ENCODE measurements at places on chromosomes 12 and 14.

DNA sequence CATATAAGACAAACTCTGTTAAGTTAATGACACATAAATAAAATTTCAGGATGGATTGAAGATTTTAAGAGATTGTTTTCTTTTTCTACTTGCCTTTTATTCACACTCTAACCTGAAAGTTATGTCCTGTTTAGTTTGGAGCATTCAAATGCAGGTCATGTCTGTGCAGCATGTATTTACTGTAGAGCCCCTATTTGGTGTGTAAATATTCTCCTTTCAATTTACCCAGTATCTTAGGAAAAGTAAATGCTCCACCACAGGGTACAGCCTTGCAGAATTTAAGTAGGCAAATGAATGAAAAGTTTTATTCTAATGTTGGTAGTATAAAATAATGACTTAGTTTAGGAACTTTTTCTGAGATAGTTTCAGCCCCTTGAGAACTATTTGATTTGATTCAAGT is 6.2 kb upstream of the DCN start:
- DNase-seq, result no peak

GRCh38 chr14:60695327-60695726 is 28.8 kb downstream of the SIX4 start:
- no peak for DNase-seq

DNA sequence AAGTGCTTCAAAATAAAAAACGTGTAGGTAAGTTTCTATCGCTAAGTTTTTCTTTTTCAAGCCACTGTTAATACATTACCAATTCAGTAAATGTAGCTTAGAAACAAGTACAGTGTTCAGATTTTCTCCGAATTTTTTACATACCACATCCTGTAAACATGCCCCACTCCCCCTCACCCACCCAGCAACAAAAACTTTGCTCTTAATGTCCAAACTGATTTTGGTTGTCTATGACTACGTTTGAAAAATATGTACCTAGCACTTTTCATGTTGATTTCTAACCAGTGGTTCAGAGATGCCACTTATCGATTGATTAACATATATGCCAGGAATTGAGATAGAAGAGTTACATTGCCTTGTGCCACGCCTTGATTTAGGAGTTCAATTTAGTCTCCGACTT is 663 bp upstream of the LIN7A start:
- no peak for DNase-seq

- peak; percentile 91 for DNase-seq
These were observed 43.9 kb upstream of the ESR2 start for GRCh38 chr14:64337888-64338615.

DNA sequence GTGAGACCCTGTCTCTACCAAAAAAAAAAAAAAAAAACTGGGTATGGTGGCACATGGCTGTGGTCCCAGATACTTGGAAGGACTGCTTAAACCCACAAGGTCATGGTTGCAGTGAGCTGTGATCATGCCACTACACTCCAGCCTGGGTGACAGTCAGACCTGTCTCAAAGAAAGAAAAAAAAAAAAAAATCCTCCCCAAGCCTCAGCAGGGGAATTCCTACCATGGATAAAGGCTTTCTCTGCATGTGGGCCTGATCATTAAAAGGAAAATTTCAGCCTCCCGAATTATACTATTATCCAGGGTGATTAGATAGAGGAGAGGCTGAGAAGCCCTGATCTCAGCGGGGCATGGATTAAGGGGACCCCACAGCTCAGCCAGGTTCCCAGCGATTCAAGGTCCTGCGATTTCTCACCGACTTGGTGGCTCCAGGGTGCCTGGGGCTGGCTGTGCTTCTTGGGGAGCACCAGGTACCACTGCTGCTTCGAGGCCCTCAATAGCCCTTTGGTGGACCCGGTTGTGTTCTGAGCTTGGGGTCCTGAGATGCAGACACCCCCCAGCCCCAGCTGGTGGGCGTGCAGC is 5.6 kb downstream of the SH2B3 start:
- no peak for DNase-seq

GRCh38 chr14:29553427-29553826 is 374.2 kb downstream of the PRKD1 start:
- DNase-seq, result no peak

- DNase-seq, result no peak
These were observed 3.1 kb downstream of the WNT10B start for GRCh38 chr12:48968467-48968866.

GRCh38 chr12:13472690-13473089 is 276.2 kb downstream of the EMP1 start:
- DNase-seq, result no peak

DNA sequence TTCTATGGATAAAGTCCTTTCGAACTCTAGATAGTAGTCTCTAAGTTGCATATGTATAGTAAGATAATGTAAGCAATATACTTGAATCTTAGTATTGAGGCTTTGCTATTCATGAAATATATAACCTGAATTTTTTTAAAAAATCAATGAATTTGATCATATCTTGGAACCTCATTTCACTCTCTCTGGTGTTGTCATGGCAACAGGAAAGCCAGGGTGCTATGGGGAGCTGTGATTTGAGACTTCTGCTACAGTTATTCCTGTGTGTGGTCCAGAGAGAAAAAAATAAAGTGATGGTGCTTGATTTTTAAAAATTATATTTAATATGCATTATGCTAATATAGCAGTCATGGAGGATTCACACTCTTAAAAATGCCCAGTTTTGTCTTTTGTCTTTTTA is 508.0 kb downstream of the SNAPC1 start:
- no peak for DNase-seq

- no peak for DNase-seq
These were observed 314.5 kb upstream of the GARIN6 start for GRCh38 chr12:99332936-99333591.

DNA sequence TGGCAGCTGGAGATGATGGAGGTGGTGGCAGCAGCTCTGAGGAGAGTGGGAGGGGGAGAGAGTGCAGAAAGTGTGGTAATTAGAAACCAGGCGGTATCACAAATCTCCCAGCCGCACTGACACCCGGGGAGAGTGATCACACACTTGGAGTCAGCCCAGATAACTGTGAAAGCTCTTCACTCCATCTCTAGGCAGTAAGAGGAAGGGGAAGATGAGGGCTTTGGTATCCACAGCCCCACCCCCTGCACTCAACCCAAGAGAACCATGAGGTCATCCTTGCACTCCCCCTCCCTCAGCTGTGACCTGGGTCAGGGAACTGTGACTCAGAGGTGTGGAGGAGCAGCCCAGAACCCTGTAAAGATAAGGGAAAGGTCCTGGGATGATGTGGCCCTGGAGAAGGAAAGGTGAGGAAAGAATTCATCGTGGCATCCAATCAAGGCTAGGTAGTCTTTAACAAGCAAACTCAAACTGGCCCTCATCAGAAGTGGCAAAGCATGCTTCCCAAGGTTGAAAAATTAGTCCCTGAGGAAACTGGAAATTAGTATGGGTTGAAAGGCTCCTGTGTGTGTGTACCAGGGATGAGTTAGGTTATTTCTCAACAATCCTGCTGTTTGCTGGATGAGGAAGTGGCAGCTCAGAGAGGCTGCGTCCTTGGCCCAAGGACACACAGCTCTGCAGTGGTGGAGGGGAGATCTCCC is 111.0 kb upstream of the LHX5 start:
- no peak for DNase-seq

DNA sequence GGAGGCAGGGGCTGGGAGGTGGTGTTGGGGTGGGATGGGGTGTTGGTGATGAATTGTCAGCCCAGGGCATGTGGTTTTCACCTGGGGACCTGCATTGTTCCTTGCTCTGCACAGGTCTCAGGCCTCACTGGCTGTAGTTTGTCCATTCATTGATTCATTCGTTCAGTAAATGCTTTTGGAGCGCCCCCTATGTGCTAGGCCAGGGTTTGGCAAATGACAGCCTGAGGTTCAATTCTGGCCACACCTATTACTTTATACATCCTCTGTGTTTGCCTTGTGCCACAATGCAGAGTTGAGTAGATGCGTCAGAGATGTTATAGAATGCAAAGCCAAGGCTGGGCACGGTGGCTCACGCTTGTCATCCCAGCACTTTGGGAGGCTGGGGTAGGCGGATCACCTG is 4.7 kb downstream of the ADCK1 start:
- DNase-seq, result no peak

- DNase-seq, result no peak
These were observed 89.3 kb downstream of the DUSP6 start for GRCh38 chr12:89262855-89263552.

DNA sequence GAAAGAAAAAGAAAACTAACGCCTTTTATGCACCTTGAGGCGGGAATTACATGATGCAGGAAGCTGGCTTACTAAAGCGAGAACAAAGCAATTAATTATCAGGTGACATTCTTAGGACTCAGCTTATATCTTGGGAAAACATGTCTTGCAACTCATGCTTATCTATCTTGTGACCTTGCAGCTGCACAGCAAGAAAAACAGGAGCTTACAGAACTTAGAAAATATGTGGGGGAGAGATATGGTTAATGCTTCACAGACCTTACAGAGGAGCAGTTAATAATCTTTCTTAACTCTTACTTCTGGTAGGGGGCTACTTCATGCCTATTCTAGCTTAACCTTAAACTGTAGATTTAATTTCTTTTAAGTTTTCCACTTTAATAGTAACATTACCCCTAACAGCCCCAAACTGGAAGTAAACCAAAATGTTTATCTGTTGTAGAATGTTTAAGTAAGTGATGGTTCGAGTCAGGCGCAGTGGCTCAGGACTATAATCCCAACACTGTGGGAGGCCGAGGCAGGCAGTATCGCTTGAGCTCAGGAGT is 13.2 kb upstream of the OR11G2 start:
- no peak for DNase-seq

DNA sequence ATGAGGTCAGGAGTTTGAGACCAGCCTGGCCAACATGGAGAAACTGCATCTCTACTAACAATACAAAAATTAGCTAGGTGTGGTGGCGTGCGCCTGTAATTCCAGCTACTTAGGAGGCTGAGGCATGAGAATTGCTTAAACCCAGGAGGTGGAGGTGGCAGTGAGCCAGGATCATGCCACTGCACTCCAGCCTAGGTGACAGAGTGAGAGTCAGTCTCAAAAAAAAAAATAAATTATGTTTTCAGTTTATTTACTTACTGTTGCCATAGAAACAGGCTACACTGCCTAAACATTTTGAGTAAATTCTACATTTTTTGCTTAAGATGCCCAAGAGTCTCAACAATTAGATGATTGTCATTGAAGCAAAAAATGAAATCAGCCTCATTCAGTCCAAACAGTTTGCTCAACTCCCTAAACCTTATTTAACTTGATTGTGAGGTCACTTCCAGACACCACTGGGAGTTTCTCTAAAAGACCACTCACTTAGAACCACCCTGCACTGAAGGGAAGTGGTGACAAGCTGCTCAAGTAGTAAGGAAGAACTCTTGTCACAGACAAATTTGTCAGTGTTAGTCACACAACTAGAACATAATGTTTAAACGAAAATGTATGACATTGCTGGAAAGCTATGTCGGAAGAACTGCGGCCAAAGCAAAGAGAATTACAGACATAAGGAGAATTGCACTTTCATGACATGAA is 9.8 kb upstream of the GNPNAT1 start:
- no peak for DNase-seq

- DNase-seq, result no peak
These were observed 45.1 kb upstream of the KITLG start for GRCh38 chr12:88625356-88625755.

GRCh38 chr14:99125113-99125512 is 146.9 kb downstream of the BCL11B start:
- DNase-seq, result no peak

DNA sequence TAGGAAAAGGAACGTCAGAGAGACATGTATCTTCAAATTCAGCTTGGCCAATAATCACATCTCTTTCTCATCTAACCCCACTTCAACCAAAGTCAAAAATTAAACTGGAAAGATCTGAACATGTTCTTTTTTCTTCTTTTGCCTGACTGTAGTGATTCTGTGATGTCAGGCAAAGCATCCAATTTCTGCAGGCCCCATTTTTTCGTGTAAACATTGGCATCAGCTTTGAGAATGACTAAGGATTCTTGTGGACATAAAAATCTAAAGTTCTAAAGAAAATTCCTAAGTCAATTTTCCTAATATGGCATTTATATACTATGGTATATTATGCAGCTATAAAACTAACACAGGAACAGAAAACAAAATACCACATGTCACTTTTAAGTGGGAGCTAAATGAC is 89.1 kb downstream of the STXBP6 start:
- DNase-seq, result no peak

- no peak for DNase-seq
These were observed 228.6 kb downstream of the DACT1 start for GRCh38 chr14:58866391-58866790.

- DNase-seq, result no peak
These were observed 52.0 kb upstream of the CCDC63 start for GRCh38 chr12:110794623-110795280.

- DNase-seq, result no peak
These were observed 249.9 kb upstream of the RGS6 start for GRCh38 chr14:71682337-71682736.

DNA sequence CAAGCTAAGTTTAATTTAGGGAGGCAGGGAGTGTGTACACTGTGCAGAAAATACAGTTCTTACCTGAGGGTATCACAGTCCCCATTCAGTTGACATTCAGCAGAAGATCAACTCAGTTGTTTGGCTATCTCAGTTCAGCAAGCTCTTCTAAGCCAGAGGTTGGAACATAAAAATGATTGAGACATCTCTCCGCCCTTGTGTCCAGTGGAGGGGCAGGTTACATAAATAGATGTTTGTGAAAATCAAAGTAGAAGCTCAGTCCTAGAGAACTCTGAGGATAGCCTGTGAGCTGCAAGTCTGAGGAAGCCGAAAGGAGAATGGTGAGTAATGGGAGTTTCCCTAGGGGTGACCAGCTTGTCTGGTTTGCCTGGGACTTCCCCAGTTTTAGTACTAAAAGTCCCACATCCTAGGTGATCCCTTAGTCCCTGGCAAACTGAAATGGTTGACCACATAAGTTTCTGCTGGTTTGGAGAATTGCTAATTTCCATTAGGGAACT is 251.4 kb upstream of the ATP2B1 start:
- no peak for DNase-seq

- no peak for DNase-seq
These were observed 222.6 kb downstream of the NUAK1 start for GRCh38 chr12:105915997-105916759.

DNA sequence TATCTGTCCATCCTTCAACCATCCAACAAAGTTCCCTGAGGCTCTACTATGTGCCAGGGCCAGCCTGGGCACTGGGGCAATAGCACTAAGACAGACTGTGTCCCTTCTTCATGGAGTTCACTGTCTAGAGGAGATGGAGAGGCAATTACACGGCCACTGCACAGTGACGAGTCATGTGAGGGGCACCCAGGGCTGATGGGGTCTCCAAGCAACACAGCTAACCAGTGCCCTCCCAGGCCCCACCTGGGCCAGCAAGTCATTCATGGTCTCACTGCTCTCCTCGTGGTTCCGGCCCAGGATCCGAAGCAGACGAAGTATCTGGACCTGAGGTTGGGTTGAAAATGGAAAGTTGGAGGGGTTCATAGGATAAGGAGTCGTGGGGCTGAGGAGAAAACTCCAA is 2.7 kb downstream of the AP1G2 start:
- DNase-seq, result no peak

DNA sequence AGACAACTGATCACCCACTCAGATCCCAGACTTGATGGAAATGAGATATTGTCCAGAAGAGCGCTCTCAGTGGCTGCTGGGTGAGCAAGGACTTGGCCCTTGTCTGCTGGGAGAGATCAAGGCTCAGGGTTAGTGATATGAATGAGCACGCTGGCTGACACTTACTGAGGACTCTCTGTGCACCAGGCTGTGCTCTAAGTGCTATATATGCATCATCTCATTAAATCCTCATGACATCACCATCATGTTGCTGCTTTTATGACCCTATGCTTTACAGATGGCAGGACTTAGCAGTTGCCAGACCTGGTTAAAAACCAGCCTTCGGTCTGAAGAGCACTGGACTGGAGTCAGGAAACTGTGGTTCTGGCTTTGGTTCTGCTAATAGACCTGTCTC is 260.9 kb downstream of the VRK1 start:
- no peak for DNase-seq

Measured in HTR-8/SVneo (cell line).